ENCODE measurements at places on chromosomes 16 and 17.

DNA sequence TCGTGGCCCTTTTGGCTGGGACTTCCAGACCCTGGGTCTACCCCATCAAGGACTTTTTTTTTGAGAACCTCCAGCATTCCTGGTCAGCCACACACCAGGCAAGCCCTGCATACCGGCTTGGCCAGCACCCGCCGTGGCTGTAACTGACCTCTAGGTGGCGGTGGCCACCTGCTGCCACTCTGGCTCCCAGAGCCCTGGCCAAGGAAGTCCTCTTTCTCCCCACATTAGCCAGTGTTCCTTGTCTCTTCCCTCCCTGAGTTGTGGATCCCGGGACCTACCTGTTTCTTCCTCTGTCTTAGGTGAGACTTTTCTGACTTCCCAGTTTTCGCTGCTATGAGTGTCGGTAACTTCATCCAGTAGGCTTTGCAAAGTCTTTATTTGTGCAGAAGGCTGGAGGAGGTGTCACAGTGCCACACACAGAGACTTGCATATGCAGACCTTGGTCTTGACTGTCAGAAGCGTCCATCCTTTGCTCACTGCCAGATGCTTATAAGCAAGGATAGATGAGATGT lies 348.3 kb downstream of the CPPED1 start:
- no peak for DNase-seq

GRCh38 chr16:88003316-88003715 lies 52.1 kb downstream of the BANP start:
- DNase-seq = no peak

GRCh38 chr17:29619251-29619650 lies 3.5 kb downstream of the CORO6 start:
- peak; percentile 30 for DNase-seq

- no peak for DNase-seq
These were observed 5.7 kb upstream of the TOX3 start for GRCh38 chr16:52552643-52553042.

DNA sequence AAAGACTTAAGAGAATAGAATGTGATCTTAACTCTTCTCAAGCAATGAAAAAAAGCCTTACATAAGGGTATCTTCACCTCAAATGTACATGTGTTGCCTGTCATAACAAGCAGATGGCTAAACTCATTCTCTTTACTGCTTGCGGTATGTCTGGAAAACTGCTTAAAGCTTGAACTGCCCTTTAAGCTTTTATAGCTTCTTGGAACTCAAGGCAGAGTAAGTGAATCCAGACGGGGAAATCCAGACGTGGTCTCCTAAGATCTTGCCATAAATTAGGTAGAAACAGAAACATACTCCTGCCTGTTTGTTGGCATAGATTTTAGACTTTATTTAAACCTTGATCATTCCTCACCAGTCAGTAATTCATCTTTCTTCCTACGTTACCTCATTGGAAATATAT lies 19.6 kb downstream of the CLUAP1 start:
- no peak for DNase-seq

DNA sequence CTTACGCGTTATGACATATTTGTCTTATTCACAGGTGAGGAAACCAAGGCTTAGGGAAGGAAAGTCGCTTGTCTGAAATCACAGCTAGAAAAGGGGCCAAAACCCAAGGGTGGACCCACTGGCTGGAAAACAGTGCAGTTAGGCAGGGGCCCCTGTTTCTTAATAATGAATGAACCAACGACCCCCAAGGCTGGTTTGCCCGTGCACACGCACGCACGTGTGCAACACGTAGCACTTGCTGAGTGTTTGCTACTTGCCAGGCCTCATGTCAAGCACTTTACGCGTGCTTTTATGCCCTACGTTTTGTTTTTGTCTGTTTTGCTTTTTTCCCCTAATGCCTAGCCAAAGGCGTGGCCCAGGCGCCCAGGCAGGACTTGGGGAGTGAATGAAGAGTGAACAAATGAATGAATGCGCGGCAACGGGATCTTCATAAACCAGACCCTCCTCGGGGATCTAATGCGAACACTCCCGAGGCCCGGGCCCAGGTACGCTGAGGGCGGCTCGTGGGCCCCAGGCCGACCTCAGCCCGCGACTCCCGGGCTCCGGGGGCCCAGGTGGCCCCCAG lies 571 bp upstream of the USP10 start:
- DNase-seq = no peak

DNA sequence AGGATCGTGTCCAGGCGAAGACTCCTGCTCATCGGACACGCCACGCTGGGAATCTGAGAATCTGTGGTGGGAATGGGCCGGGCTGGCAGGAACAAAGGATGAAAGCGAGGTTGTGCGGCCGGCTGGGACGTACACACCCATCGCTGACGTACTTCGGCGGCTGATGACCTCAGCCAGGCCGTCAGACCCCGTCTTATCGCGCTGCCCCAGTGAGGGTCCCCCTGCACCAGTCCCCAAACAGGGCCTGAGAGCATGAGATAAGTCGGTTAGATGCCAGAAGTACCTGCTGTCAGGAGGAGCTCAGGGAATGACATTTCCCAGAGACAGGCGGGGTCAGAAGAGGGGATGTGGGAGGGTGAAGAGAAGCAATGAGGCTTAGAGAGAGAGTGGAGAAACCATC lies 16.0 kb upstream of the SP6 start:
- DNase-seq = no peak

DNA sequence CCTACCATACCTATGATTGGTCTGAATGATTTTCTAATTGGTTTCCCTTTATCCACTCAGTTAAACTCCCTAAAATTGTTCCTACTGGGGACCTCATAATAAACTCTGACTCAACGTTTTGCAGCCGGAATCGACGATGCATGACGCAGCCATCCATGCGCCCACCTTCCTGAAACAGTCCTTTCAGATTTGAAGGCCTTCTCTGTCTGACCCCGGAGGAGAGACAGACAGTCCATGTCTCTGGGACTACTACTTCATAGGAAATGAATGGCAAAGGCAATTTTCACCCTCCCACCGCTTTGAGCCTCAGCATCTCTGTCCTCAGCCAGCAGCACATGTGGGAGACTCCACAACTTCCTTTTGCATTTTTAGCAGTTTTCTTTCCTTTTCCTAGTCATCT lies 13.5 kb downstream of the VAT1L start:
- no peak for DNase-seq

DNA sequence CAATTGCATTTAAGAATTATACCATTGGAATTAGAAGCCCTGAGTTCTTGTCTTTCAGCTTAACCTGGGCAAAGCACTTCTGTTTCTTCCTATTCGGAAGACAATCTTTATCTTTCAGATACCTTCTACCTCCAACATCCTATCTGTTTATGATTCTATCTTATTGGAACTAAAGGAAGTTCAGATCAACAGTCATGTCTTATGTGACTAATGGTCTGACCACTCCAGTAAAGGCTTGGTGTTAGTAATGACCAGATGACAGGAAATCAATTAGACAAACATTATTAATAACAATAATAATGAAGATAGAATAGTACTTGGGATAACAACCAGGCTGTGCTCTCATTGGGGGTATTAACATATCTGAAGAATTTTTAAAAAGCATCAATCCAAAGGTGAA lies 11.3 kb downstream of the HS3ST3A1 start:
- DNase-seq = no peak

GRCh38 chr17:50596191-50597037 lies 35.9 kb downstream of the CACNA1G start:
- DNase-seq = no peak

DNA sequence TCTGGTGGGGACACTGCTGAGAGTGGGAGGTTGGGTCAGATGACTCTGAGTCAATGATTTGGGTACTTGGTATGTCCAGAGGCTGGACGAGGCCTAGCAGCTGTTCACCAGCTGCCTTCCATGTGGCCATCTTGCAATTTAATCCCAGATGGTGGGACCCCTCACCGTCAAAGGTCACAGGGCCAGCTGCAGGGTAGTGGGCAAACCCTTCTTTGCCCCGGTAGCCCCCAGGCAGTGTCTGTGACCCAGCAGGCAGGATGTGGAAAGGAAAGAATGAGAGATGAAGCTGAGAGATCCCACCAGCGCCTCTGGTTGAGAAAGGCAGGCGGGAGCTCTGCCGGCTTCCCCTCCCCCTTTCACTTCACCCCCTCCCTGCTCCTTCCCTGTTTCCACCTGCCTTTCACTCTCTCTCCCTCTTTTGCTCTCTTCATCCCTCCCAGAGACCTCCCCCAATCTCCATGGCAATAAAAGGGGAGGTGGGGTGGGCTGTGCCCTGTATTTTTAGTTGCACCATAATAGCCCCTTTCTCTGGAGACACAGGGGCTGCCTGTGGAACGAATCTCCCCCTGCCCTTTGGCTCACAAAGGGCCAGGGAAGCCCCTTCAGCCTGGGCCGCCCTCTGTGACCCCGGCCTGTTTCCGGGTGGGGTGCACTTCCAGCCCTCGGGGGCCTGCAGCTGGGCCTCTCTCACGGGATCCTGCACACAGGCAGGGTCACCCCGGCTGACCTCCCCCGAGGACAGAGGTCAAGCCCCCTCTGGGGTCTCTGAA lies 20.2 kb downstream of the CDK5RAP3 start:
- no peak for DNase-seq

GRCh38 chr16:50838165-50838564 lies 96.3 kb downstream of the CYLD start:
- no peak for DNase-seq

DNA sequence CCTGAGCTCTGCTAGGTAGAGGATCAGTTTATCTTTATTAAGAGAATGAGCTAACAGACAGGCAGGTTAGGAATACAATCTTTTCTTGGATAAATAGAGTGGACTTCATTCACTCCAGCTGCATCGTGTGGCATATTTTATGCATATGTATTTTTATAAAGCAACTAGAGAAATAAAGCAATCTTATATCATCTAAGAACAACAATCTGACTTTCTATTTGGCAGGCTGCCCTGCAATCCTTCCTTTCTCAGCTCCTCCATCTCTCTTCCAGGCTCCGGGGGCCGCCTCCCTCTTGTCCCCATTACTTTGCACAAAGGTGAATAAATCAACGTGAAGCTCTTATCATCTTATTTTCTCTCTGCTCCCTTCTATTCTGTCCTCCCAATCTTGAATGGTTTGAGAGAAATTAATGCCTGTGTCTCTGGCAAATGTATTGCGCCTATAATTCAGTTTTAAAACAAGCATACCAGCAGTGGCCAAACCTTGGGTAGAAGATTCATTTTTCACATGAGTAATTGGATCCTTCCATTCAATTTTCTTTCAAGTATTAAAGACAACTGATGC lies 64.5 kb downstream of the HS3ST3A1 start:
- DNase-seq = no peak

- no peak for DNase-seq
These were observed 7.6 kb upstream of the PHKG2 start for GRCh38 chr16:30740364-30741251.

- no peak for DNase-seq
These were observed 1.3 kb downstream of the CMTR2 start for GRCh38 chr16:71287911-71288310.

DNA sequence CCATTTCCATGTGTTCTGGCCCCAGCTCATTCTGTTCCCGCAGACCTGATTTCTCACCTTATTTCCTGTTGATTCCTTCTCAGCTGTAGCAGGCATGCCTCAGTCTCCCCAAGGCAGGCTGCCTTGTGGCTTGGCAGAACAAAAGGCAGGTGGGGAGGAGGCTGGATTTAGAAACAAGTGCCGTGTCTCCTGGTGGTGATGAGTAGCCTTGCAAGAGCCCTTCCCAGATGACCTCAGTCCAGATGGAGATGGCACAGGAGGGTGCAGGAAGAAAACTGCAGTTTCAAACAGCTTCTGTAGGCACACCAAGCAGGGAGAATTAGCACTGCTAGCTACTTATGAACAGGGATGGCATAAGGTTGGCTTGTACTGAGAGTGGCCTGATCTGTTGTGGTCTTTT lies 64.6 kb downstream of the ARHGAP44 start:
- no peak for DNase-seq

DNA sequence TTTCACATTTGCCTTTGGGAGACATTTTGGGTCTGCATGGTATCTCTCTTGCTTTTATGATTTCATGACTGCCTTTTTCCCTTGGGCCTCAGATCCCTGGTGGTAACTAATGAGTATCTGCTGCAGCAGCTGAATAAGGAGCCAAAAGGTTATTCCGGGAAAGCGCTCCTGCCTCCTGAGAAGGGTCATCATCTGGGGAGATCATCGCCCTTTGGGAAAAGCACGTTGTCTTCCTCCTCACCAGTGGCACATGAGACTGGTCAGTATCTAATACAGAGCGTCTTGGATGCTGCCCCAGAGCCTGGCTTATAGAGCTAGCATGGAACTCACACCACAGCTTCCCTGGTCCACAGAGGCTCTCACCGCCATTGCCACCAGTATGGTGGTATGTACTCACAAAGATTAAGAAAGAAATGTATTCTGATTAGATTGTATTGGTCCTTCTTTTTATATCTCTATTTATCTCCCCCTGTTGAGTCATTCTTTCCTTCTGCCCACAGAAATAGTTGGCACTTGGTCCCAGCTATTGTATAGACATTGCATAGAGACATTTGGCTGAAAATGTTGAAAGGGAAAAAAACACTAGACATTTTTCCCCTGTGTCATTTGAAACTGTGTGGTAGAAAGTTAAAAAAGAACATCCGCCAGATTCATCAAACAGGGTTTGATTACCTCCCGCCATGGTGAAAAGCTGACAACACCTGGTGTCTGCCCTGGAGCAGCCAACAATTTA lies 8.4 kb downstream of the TPPP3 start:
- DNase-seq = no peak

DNA sequence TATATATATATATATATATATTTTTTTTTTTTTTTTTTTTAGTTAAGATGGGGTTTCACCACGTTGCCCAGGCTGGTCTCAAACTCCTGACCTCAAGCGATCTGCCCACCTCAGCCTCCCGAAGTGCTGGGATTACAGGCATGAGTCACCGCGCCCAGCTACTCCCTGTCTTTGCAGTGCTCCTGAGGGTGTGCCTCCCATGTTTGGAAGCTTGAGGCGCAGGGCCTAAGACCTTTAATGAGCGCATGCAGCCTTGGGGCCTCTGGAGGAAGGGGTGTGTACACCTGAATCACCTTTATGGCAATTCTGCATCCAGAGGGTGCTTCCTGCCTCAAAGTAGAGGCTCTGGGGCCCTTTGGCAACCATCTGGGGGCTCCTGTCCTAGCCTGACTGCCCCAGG lies 219.4 kb upstream of the CIBAR2 start:
- DNase-seq = no peak

- no peak for DNase-seq
These were observed 16.9 kb downstream of the SLC43A2 start for GRCh38 chr17:1611715-1612114.

GRCh38 chr16:20353379-20353778 lies 864 bp upstream of the UMOD start:
- DNase-seq = no peak
